Cerebellar cortex (tissue), 1 donor: ENCODE measurements at places on chromosomes 3 and 15.

GRCh38 chr3:94206291-94206690 is 143.4 kb downstream of the NSUN3 start:
- no peak for DNase-seq

- no peak for DNase-seq
These were observed 57.5 kb upstream of the TMCO5A start for GRCh38 chr15:37876900-37877299.

- DNase-seq = no peak
These were observed 3.1 kb upstream of the CERS3 start for GRCh38 chr15:100531823-100532327.

- DNase-seq = no peak
These were observed 753 bp downstream of the ITGB5 start for GRCh38 chr3:124886168-124887056.

- peak; percentile 8 for DNase-seq
These were observed 1150.6 kb downstream of the TBL1XR1 start for GRCh38 chr3:176046703-176047102.

DNA sequence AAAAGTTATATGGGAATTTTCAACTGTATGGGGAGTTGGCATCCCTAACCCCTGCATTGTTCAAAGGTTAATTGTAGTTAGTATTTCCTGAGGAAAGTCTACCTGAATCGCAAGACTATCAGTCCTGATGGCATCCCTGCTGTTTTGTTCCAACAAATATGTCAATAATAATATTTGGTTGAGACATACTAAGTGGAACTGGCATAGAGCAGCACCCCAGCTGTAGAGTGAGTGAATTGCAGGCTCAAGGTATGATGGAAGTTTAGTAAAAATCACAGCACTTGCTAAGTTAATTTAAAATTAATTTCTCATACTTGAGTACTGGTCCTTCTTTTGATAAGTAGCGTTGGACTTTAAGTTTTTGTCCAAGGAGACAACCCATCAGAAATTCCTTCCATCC is 18.0 kb upstream of the COMMD2 start:
- DNase-seq = no peak

- peak; percentile 47 for DNase-seq
These were observed 22.5 kb upstream of the BFSP2 start for GRCh38 chr3:133377396-133377795.

DNA sequence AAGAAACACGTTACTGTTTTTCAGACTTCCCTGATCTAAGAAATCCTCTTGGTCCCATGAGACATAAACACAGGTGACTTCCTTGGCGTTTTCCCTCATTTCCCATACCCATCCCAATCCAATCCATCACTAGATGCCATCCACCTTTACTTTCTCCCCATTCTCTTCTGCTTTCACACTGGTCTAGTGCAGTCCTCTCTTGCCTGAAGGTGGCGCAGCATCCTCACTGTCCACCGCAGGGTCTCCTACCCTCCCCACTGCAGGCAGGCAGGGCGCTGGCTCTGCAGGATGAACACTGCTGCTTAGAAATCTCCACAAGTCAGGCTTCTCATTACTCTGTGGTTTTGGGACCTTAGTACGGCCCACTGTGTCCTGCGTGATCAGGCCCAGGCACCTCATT is 58.2 kb downstream of the RAB7A start:
- peak; percentile 91 for DNase-seq
